Endothelial cell of umbilical vein (primary cell): ENCODE measurements at places on chromosomes 5 and 9. TPM values are rescaled to one million over a fixed set of nuclear protein-coding genes. Genes with fewer than 3 reads are reported as not detected.
A peak's percentile ranks its signal among the peaks of the same experiment; 100 is the strongest.

GRCh38 chr5:424301-425110 lies 18.5 kb upstream of the EXOC3 start:
- H3K36me3 ChIP-seq, result no peaks in the 10 kb centered on the region
- no peaks in the 10 kb centered on the region for H3K4me1 ChIP-seq
- H3K4me3 ChIP-seq, result no peak overlapping the region
- no peaks in the 10 kb centered on the region for H3K27me3 ChIP-seq
- DNase-seq, result no peak

- no peaks in the 10 kb centered on the region for H3K36me3 ChIP-seq
- no peaks in the 10 kb centered on the region for H3K27me3 ChIP-seq
- H3K27ac ChIP-seq, result no peak overlapping the region
- H3K4me3 ChIP-seq, result no peak overlapping the region
- peaks cover 60% of the 10 kb centered on the region for H3K4me1 ChIP-seq
Measured at GRCh38 chr5:143056339-143056704, 286.1 kb downstream of the ARHGAP26 start.

Gene SCAMP1
- total RNA-seq, result 29.0 and 30.7 TPM in 2 replicates

Gene SPINK1
- total RNA-seq, result not detected in 2 replicates

DNA sequence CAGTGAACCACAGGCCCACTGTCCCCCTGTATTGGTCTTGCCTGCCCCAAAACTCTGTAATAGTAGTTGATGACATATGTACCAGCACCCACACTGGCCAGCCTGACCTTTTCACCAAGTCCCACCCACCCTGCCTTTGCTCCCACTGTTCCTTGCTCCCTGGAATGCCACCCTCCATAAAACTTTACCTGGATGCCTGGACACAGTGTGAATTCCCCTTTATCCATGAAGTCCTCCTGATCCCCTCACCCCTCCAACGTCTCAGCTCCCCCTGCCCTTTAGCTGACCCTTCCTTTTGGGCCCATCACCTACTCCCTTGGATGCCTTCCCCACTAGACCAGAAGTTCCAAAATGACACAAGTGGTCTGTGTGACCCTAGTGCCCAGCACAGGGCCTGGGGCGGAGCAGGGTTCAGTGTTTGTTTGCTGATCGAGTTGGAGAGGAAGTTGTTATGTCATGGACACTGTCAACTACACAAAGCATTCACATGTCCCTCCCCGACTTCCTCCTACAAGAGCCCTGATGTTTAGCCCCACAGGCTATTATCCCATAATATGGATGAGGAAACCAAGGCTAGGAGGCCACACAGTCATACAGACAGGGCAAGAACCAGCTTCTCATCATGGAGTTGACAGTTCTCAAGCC lies 16.1 kb downstream of the AMBP start:
- H3K27ac ChIP-seq, result no peak overlapping the region
- peaks cover 11% of the 10 kb centered on the region for H3K27me3 ChIP-seq
- no peak for DNase-seq
- H3K4me3 ChIP-seq, result no peak overlapping the region
- H3K36me3 ChIP-seq, result no peaks in the 10 kb centered on the region

Gene CACFD1
- 9.7 and 9.8 TPM in 2 replicates for total RNA-seq

DNA sequence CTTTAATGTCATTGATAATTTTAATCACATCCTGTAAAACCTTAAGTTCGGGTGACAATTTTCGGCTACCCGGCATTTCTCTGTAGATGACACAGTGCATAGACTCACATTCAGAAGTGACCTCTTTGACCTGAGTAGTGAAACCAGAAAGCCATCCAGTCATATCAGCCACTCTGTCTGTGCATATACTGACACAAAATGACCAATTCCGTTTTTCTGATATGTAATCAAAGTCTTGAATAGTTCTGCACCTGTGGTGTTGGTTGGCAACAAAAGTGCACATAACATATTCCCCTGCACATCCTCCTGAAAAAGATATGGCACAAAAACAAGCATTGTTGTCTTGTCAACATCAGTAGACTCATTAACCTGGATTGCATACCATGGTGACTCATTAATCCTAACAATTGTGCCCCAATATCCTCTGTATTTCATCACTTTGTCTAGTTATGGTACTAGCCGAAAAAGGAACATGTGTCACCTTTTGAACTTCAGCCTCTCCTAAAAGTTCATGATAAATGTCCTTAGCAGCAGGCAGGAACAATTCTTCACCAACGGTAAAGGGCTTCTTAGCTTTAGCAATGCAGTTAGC lies 4.6 kb upstream of the HNRNPA0 start:
- no peak overlapping the region for H3K4me3 ChIP-seq
- DNase-seq, result no peak
- H3K36me3 ChIP-seq, result no peaks in the 10 kb centered on the region
- H3K27me3 ChIP-seq, result peaks cover 2% of the 10 kb centered on the region

GRCh38 chr5:99141534-99142128 lies 212.8 kb upstream of the CHD1 start:
- no peaks in the 10 kb centered on the region for H3K4me1 ChIP-seq
- no peak for DNase-seq
- H3K36me3 ChIP-seq, result no peaks in the 10 kb centered on the region
- no peaks in the 10 kb centered on the region for H3K27me3 ChIP-seq
- H3K27ac ChIP-seq, result no peak overlapping the region

- no peak overlapping the region for H3K4me3 ChIP-seq
- H3K27me3 ChIP-seq, result no peaks in the 10 kb centered on the region
- peaks cover 2% of the 10 kb centered on the region for H3K4me1 ChIP-seq
- no peak for DNase-seq
- H3K27ac ChIP-seq, result no peak overlapping the region
Measured at GRCh38 chr5:107517185-107518033, 153.3 kb downstream of the EFNA5 start.

DNA sequence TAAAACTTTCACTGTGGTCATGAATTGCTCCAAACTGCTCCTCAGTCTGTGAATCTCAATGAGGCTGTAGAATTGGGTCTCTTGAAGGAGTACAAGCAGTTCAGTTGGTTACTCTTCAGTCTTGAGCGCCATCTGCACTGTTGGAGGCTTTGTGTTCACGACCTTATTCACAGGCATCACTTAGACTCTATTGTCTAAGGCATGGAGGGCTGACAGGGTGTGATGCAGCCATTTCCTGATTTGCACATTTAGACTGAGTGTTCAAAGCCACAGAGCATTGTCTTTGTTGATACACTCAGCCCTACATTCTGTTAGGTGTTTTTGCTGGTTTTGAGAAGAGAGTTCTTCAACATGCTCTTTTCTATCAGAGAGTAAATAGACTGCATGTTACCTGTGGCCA lies 355.9 kb upstream of the RIOK2 start:
- H3K27me3 ChIP-seq, result no peaks in the 10 kb centered on the region
- no peaks in the 10 kb centered on the region for H3K36me3 ChIP-seq
- DNase-seq, result peak; percentile 25
- H3K4me1 ChIP-seq, result no peaks in the 10 kb centered on the region

Gene POU5F2
- total RNA-seq, result 1.2 TPM in 2 replicates

GRCh38 chr5:139845846-139846681 lies 50.5 kb downstream of the PSD2 start:
- no peaks in the 10 kb centered on the region for H3K36me3 ChIP-seq
- peaks cover 4% of the 10 kb centered on the region for H3K27me3 ChIP-seq
- DNase-seq, result no peak
- H3K27ac ChIP-seq, result no peak overlapping the region
- no peaks in the 10 kb centered on the region for H3K4me1 ChIP-seq
- H3K4me3 ChIP-seq, result no peak overlapping the region
